ENCODE measurements at places on chromosomes 4 and X.

DNA sequence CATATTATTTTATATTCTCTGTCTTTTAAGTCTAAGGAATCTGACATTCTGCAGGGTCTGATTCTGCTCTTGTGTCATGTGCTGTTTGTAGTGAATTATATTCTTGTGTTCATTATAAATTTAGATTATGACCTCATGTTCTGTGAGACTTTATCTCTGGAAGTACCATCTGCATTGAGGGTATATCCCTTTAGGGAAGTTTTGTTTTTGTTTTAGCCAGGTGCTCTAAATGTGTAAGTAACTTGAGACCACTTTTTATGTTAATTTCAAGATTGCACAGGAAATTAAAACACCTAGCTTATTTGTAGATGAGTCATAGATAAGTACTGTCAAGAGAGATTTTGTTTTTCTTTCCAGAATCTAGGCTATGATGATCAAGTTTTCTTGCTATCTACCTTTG is 35.0 kb upstream of the DKK2 start:
- no peak for DNase-seq

DNA sequence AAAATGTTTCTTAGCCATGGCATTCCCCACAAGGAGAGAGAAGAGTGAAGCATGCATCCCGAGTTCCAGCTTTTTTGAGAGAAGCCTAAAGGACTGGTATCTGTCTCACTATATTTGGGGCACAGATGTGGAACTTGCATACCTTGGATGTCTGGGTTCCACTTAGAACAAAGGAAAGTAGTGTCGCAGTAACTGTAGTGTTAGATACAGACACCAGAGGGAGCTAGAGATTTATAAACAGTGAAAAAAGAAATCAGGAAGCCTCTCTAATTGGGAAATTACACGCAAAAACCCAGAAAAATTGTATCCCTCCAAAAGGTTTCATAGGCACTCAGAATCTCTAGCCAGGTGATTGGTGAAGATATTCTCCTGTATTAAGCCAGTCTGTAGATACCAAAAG is 34.4 kb downstream of the AGTR2 start:
- DNase-seq = no peak

GRCh38 chrX:125131164-125131563 is 188.5 kb upstream of the TEX13C start:
- DNase-seq = no peak

- no peak for DNase-seq
These were observed 1084.9 kb downstream of the ADGRL3 start for GRCh38 chr4:62285026-62285425.

DNA sequence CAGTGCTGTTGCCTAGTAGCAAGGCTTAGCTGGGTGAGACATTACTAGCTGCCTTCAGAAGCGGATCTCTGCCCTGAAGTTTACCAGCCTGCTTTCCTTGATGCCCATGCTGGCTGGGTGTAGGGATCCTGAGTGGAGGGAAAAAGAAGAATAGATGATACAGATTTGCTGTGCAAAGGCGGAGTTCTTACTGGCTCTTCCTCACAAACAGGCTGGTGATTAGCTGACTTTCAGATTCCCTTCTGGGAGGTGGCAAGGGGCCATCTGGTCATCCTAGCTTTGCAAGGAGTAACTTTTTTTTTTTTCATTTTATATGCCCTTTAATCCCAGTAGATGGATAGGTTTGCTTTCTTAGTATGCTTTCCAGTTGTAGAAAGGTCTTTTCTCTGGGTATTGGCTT is 44.8 kb downstream of the SMARCA5 start:
- no peak for DNase-seq

- DNase-seq = no peak
These were observed 7.1 kb downstream of the SLC49A3 start for GRCh38 chr4:681736-682451.

- no peak for DNase-seq
These were observed 27.8 kb downstream of the PIR start for GRCh38 chrX:15465347-15465746.

GRCh38 chr4:178070163-178070562 is 627.9 kb upstream of the AGA start:
- no peak for DNase-seq

DNA sequence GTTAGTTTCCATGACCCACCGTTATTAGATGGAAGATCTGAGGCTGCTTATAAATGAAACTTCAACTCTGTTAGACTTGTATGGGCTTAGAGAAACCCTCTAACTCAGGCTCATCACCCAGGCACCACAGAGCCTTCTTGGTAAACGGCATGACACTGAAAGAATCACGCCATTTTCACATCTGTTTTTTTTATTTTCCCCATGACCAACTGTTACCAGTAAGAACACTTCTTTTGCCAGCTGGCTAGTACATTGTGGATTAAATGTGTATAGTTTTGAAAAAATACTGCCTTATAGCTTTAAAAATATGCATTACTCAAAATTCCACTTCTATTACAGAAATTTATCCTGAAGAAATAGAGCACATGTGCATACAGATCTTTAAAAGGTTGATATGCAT is 48.0 kb upstream of the APELA start:
- no peak for DNase-seq

- no peak for DNase-seq
These were observed 218.9 kb upstream of the GALNTL6 start for GRCh38 chr4:171594293-171594692.

GRCh38 chr4:15427161-15427560 is 672 bp upstream of the C1QTNF7 start:
- DNase-seq = no peak

DNA sequence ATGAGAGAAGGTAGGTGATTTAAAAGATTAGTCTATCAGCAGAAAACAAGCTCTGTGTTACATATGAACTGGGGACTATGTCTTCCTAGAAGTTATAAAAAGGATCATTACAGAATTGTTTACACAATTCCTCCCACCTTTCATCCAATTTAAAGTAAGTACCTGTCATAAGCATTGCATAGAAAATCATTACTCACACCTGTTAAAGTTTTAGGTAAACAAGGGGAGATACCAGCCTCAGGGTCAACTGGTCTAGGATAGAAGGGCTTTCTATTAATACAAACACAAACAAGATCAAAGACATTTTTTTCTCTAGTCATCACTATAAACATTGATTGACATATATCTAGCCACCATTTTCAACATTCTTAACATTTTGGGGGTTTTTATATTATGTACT is 333.9 kb downstream of the ARHGAP24 start:
- no peak for DNase-seq

GRCh38 chr4:159542296-159542695 is 439.4 kb downstream of the RAPGEF2 start:
- DNase-seq = no peak

GRCh38 chr4:151736361-151736760 is 24.4 kb downstream of the GATB start:
- DNase-seq = no peak

- no peak for DNase-seq
These were observed 67.6 kb downstream of the ENPEP start for GRCh38 chr4:110543577-110543976.

DNA sequence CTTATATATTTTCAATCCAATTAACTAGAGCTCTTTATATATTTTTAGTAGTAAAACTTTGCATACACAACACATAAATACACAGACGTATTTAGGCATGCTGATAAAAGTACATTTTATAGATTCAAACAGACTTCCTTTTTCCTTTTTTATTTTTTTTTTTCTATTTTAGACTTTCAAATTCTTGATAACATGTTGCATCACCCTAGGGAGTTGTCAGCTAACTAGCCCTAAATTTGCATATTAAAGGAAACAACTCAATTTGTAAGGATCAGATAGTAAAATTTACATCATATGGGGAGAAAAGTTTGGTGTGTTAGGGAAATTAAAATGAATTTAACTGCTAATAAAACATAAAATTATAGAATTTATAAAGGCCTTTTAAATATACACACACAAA is 47.4 kb upstream of the APOOL start:
- DNase-seq = no peak

- DNase-seq = no peak
These were observed 17.3 kb downstream of the PARM1 start for GRCh38 chr4:74950200-74950599.

DNA sequence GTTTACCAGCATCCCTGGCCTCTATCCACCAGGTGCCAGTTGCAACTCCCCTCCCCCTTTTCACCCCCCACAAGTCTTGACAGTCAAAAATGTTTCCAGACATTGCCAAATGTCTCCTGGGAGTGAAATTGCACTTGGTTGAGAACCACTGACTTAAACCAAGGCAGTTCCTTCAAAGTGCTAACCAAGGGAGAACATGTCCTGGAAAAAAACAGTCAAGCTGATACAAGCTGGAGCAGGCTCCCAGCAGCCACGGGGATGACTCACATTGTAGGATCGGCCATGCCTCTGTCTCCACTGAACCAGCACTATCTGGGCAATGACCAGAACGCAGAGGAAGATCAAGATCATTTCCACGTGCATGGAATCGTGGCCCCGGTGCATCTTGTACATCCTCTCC is 11.4 kb downstream of the RNF175 start:
- no peak for DNase-seq

DNA sequence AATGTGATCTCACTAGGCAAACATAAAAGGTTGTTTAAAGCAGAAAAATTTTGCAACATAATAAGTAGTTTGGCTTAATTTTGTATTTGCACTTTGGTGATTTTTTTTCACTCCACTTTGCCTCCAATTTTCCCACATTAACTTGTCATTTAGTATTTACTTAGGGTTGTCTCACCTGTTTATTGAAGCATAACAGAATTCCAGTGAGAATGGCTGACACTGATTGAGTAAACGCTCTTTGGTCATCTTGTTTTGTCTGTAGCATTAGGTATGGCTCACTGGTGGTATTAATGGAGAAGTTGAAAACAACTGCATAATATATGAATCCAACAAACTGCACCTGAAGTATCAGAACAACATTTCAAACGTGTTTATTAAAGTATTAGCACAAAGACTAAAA is 799.5 kb upstream of the ADGRL3 start:
- no peak for DNase-seq

DNA sequence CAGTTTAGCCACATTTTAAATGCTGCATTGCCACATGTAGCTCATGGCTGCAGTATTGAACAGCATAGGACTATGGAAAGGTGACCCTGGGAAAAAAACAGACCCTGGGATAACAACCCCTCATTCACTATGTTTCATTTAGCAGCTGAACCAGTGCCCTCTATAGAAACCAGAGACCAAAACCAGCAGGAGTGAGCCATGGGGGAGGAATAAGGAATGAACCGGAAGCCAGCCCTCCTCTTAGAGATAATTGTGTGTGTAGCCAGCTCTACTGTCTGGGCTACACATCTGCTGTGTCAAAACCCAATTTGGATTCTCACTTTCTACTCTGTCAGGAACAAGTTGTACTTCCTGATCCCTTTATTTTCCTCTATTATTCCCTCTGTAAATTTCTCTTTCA is 158.5 kb upstream of the S100G start:
- no peak for DNase-seq

GRCh38 chrX:65671286-65671685 is 3.8 kb downstream of the MSN start:
- DNase-seq = no peak

DNA sequence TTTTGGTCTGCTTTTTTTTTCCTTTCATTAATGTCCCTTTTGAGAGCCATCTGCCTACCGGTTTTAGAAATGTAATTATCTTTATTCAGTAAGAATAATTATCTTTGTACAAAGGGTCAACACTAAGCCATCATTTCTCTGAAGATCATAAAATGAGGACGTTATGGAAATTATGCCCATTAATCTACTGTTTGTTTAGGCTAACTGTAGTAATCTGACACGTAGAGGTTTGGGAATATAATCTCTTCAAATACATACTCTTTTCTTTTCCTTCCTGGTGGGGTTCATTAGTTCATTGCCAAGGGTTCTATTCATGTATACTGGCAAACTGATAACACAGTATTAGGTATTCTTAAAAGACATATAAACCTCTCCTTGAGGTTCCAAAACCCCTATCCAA is 3.8 kb upstream of the HSD17B13 start:
- no peak for DNase-seq

- DNase-seq = no peak
These were observed 42.3 kb downstream of the TRIM2 start for GRCh38 chr4:153246446-153247115.

GRCh38 chrX:150607201-150607600 is 38.8 kb downstream of the MTM1 start:
- no peak for DNase-seq

DNA sequence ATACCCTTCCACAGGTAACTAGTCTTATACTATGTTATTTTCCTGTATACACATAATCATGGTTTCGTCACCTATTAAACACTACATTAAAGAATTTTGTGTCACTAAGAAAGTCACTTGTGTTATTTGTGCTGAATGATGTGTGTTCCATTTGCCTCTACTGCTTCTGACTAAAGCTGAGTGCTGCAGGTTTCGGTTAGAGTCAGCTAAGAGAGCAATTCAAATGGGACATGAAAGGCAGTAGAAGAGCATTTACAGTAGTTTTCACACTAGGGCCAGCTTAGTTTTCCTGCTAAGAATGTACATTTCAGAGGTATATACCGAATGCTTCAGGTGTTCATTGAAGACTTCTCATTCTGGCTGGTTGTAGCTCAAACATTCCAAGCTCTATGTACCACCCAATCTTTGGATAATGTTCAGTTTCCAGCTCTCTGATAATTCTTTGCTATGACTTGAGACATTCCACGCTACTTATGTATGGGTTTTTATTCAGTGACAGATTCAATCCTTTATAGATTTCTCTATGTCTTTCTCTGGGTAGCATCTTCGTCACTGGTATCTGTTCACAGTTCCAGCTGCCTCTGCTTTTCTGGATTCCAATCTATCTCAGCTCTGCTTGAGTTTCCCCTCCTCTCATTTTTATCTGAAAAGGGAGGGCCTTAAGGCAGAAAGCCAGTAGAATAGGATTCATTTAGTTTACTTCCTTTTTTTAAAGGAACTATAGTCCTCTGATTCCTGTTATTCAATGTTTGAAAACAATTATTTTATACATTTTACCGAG is 164.4 kb downstream of the CXXC4 start:
- DNase-seq = no peak

DNA sequence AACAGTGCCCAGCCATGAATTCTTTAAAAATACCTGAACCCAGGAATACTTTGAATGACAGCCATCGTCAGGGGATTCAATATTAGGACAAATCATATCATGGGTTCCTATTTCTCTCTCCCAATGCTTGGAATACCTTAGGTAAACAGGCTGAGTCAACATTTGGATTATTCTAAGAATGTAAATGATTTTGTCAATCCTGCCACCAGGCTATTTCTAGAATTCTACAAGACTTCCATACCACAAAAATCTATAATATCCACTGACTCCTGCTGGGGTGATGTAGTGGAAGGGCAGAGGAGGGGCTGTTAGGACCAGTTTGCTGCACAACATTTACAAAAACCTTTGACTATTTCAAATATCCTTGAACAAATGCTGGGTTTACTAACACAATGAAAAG is 65.2 kb downstream of the IGFBP7 start:
- no peak for DNase-seq

- no peak for DNase-seq
These were observed 157.5 kb upstream of the ITM2A start for GRCh38 chrX:79524642-79525041.

GRCh38 chrX:73877687-73878086 is 314.7 kb downstream of the CHIC1 start:
- DNase-seq = no peak

DNA sequence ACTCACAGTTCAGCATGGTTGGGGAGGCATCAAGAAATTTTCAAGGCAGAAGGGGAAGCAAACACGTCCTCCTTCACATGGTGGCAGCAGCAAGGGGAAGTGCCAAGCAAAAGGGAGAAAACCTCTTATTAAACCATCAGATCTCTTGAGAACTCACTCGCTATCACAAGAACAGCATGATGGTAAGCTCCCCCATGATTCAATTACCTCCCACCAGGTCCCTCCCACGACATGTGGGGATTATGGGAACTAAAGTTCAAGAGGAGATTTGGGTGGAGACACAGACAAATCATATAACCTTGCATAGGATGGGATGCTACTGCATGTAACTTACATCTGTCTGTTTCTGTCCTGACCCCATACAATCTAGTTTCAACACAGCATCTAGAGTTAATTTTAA is 511.8 kb upstream of the ARX start:
- no peak for DNase-seq

Data from mesothelial cell of epicardium (in vitro differentiated cells).